NCI-H446 (cell line): ENCODE measurements at places on chromosomes 1 and 21.

DNA sequence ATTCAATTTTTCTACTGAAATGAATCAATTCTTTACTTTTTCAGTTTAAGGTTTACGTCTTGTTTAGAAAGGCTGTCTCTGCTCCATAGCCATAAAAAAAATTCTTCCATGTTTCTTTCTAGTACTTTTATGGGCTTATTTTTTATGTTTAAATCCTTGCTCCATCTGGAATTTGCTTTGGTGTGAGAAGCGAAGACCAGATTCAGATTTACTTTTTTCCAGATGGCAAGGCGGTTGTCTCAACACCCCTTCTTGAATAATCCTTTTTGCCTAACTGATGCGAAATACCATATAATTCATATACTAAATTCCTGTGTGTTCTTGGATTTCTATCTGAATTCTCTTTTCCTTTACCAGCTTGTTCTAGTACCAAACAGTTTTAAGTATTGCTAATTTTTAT, 101.5 kb downstream of the C1orf94 start:
- no peak for DNase-seq

- no peak for DNase-seq
Measured at GRCh38 chr1:101154547-101154946, 82.3 kb upstream of the S1PR1 start.

DNA sequence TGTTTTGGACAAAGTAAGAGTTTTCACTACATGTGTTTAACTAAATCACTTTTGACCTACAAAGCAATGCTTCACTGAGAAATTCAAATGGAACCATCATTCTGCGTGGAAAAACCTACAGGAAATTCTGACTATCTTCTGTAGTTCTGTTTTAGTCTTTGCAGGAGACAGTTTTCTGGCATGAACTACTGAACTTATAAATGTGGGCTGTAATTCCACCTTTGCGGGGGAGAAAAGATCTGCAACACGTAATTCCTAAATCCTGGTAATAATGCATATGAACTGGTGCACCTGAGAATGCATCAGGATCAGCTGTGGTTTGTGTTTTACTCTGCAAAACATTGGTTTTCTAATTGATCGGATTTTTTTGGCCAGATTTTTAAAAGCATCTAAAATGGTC, 106.0 kb downstream of the VPS13D start:
- DNase-seq, result no peak

- no peak for DNase-seq
Measured at GRCh38 chr21:17532292-17532691, 19.4 kb downstream of the CXADR start.

- DNase-seq, result no peak
Measured at GRCh38 chr21:33490991-33491372, 534 bp downstream of the DNAJC28 start.

DNA sequence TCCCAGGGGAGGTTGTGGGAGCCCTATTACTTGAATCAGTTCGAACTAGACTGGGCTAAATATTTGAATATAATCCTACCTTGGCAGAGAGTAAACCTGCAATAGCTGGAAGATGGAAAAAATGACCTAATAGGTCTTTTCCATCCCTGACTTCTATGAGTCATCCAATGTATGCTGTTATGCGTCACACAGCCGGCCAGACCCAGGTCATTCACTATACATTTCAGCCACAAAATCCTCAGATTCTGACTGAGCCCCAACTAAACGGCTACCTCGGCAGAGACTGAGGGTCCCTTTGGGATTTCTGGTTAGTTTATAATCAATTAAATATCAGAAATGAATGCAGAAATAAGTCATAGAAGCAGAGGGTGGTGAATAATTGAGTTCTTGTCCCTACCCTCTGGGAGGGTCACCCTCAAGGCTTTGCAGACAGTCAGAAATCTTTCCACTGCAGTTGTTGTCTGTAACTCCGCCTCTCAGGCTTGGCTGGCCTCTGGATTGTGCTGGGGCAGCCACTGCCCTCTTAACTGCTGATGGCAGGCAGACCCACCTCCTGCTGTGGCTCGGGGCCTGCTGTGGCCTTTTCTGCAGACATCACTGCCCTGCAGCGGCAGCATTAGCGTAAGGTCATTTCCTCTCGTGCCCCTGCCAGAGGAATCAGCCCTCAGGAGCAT, 240.5 kb downstream of the TGFB2 start:
- DNase-seq, result no peak

- DNase-seq, result no peak
Measured at GRCh38 chr1:214864896-214865688, 217.4 kb upstream of the KCNK2 start.

GRCh38 chr1:160830321-160831153, 32.1 kb downstream of the CD244 start:
- peak; percentile 10 for DNase-seq

DNA sequence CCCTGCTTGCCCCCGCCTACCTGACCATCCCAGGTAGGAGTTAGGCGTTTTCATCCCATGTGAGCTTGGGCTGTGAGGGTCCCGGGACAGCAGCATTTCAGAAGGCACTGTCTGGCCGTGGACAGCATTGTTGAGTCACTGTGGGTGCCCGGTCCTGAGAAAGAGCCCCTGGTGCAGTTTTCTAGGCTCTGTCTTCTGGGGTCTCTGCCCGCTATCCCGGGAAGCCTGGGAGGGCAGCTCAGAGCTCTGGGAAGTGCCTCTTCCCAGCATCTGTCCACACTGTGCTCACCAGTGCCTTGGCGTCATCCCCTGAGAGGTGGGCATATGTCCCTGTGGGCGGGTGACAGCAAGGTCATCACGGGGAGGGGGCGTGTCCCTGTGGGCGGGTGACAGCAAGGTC, 11.4 kb upstream of the ZNF669 start:
- no peak for DNase-seq

GRCh38 chr21:39451332-39452206, at the start of gene SH3BGR:
TSS of gene SH3BGR (plus strand) at chr21:39451970. CDS start at chr21:39452097, 127 bp downstream.
- no peak for DNase-seq

- peak; percentile 25 for DNase-seq
Measured at GRCh38 chr1:70142075-70142474, 63.3 kb downstream of the LRRC40 start.

DNA sequence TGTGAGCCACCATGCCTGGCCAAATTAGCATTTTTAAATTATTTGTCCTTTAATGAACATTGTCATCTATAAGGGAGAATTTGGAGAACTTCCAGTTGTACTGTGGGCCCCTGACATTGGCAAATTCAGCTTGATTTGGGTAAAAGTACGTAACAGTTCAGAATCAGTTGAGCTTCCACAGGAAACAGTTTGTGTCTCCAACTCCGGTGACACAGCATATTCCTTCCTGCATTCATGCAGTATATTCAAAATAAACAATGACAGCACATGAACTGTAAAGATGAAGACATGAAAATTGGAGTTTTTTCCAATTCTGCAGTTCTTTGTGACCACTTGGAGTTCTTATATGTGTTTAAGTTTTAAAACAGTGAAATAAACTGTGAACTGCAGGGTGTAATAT, 28.2 kb downstream of the RNF220 start:
- no peak for DNase-seq

- DNase-seq, result no peak
Measured at GRCh38 chr1:1183221-1183747, 9.6 kb downstream of the TTLL10 start.

DNA sequence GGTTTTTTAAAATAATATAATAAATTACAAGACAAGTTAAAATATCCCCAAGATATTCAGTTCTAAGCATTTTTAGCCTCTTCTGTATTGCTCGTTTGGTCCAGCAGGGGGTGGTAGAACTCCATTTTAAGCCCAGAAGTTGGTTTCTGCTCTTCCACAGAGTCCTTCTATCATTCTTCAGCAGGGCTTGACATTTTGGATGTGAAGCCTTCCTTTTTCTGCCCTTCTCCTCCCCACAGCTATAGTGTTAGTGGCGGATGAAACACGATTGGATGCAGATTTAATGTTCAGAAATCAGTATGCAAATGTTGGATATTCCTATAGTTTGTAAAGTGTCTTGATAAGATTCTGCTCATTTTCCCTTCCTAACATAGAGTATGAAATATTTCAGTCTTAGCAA, 1.4 kb downstream of the NCAM2 start:
- peak; percentile 78 for DNase-seq

- DNase-seq, result no peak
Measured at GRCh38 chr1:47865881-47866535, 131.2 kb downstream of the TRABD2B start.

- DNase-seq, result no peak
Measured at GRCh38 chr1:27026621-27027574, 14.2 kb upstream of the TENT5B start.

- DNase-seq, result no peak
Measured at GRCh38 chr1:95518310-95518709, 284.3 kb downstream of the RWDD3 start.

GRCh38 chr1:201089596-201089995, 22.6 kb downstream of the CACNA1S start:
- no peak for DNase-seq

GRCh38 chr1:205972491-205973168, 29.4 kb upstream of the SLC26A9 start:
- no peak for DNase-seq

GRCh38 chr1:51969038-51969705, 21.3 kb downstream of the RAB3B start:
- DNase-seq, result no peak

DNA sequence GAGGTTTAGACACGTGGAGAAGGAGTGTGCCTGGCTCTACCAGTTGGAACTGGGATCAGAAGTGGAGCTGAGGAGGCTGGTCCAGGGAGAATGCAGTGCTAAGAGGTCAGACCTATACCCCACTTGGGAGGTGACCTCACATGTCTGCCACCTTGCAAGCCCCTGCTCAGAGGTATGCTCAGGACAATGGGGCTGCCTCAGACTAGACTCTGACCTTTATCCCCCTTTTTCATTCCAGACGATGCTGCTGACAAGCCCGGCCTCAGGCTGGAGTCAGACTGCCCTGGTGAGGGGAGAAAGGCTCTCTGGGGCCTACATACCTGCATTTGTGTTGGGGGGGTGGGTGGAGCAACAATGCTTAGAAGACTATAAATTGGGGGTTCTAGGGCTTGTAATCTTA, 5.2 kb downstream of the KCNJ10 start:
- DNase-seq, result no peak

DNA sequence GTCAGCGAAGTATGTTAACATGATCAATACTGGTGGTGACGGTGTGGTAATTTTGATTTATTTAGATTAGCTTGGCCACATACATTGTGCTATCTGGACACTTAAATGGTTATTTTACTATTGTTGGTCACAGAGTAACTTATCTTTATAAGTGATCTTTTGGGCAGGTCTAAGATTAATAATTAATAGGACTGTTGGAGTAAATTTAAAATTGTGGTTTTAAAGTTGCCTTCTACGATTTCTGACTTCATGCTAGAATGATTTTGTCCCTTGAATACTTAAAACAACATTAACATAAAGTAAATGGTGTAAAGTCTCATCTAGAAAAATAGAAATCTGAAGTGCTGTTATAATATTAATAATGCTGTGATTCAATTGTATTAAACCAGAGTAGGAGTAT, 14.7 kb downstream of the SRRM1 start:
- no peak for DNase-seq

GRCh38 chr1:240304466-240304865, 212.8 kb downstream of the FMN2 start:
- no peak for DNase-seq

DNA sequence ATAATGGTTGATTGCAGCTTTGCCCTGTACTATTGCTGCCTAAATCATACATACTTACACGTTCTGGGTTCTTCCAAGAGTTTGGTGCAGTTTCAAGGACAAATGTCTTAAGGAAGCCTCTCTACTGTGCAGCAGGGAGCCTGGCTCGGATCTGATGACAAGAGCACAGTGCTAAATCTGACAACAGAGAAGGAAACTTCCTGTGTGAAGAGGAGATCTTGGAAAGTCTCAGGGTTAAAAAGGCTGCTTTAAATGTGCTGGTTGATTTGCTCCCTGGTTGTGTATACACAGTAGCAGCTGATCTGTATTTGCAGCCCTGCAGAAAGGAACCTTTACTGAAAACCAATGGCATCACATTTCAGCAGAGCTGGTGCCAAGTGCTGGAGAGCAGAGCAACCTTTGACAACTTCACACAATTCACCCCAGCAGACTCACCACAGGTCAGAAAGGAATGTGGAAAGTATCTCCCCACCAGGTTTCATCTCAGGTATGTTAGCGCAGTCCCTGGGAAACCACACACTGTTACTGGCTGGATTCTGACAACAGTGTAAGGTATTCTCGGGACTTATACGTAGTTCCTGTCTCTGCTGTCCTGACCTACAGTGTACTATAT, 355.0 kb upstream of the ESRRG start:
- no peak for DNase-seq

DNA sequence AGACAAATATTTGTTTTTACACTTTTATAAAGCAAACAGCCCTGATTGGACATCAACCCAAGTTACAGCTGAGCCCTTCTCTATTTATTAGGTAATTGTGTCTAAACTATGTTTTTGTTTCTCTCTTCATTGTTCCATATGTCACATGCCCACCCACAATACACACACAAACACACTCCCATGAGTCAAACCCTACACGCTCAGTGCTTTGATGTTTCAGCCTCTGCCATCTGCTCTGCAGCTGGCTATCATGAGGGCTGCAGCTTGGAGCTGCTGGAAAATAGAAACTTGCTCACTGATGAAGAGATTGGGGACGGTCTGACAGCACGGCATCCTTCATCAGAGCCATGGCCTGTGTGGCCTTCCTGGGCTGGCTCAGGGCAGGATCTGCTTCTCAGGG, 41.7 kb downstream of the PSMG1 start:
- no peak for DNase-seq

- DNase-seq, result no peak
Measured at GRCh38 chr1:48654606-48655210, 122.0 kb downstream of the BEND5 start.

DNA sequence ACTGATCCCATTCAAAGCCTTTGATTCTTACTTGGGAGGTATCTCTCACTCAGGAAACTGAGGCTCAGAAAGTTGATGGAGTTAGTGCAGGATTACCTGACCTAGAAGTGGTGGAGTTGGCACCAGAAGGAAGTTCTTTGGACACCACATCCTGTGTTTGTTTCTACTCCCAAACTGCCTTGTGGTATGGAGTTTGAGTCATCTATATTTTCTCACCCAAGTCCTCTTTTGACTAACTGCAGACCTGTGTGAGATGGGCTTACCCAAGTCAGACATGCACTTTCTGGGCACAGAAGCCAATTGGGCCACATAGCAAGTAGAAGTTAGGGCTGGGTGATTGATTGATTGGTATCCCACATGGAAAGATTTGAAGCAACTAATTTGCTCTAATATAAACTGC, 36.1 kb downstream of the FGGY start:
- no peak for DNase-seq

- DNase-seq, result no peak
Measured at GRCh38 chr1:205458777-205459566, 3.1 kb upstream of the BLACAT1 start.

DNA sequence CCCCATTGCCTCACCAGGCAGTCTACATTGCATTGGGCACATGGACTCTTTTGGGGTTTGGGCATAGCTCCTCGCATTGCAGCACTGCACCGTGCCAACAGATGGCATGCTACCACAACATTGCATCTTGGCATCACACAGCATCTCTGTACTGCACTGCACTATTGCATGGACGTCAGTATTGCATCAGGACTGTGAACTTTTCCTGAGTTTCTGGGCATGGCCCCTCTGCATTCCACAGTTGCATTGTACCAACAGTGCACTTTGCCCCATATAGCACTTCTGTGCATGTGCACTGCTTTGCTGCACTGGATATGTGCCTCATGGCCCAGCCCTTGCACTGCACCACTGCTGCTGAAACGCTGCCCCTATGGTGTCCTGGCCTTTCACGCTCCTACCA, 9.6 kb downstream of the PTPRU start:
- DNase-seq, result no peak
